Hindlimb muscle (tissue), 1 donor: ENCODE measurements at places on chromosomes 12 and 14. TPM values are rescaled to one million over a fixed set of nuclear protein-coding genes. Genes with fewer than 3 reads are reported as not detected.

GRCh38 chr12:52835271-52836041 lies 1.3 kb upstream of the KRT79 start:
- DNase-seq = no peak

GRCh38 chr14:83019744-83020414 lies 1486.2 kb upstream of the SEL1L start:
- DNase-seq = no peak

- DNase-seq = no peak
These were observed 14.3 kb downstream of the MCRS1 start for GRCh38 chr12:49553512-49554088.

DNA sequence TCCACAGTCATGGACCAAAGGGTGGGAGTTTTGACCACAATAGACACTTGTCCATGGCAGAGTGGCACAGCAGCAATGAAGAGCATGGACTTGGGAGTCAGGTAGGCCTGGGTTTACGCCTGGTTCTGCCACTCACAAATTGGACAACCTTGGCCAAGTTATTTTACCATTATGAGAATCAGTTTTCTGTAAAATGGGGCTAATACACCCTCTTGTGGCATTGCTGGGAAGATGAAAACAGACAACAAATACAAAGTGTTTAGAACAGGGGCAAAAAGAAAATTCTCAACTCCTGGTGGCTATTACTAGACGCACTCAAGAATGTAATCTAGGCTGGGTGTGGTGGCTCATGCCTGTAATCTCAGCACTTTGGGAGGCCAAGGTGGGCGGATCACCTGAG lies 2.6 kb downstream of the C12orf43 start:
- no peak for DNase-seq

The ASIC1 gene
- polyA plus RNA-seq = 9.5 TPM

The GSKIP gene
- polyA plus RNA-seq = 11.3 TPM

The PLCZ1 gene
- polyA plus RNA-seq = not detected

The NFATC4 gene
- polyA plus RNA-seq = 34.8 TPM
